ENCODE measurements at places on chromosomes 12 and 14.

DNA sequence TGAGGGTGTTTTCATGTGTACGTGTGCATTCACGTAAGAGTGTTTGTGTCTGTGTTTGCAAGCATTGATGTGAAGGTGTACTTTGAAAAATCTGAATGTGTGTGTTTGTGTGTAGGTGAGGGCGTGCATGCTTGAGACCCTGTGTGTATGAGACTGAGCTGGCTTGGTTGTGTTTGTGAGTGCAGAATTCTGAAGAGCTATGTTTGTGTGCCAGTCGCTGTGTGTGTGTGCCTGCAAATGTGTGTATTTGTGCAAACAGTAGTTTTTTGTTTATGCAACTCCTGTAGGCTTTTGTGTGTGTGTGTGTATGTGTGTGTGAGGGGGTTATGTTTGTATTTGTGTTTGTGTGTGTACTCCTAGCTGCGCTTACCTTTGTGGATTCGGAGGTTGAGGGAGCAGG is 1.7 kb upstream of the LHX5 start:
- no peak for DNase-seq

DNA sequence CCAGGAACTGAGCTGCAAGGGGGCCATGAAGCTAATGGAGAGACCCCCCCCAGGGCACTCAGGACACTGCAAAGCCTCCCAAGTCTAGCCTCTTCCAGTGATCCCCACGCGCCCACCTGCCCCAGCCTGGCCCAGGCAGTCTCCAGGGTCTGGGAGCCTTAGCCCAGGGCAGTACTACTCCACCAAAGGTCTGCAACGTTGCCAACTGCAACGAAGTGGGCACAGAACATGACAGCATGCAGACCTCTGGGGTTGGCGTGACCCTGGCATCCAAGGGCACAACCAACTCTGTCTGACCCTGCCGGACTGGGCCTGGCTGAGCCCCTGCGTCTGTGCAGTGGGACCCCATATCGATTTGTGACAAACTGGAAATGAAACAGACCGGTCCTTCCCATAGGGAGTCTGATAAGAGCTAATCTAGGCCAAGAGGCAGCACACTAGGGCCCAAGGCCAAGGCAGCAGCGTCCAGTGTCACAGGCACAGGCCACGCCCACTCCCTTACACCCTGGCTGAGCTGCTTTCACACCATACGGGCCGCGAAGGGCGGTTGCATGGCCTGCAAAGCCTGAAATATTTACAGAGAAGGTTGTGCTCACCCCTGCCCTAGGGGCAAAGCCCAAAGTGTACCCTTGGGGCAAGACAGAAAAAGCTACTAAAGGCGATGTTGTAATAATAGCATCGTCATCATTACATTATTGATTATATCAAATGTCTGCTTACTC is 76.7 kb downstream of the NCOR2 start:
- no peak for DNase-seq

- DNase-seq = no peak
Observed at GRCh38 chr14:61475316-61475715, 153.9 kb downstream of the PRKCH start.

DNA sequence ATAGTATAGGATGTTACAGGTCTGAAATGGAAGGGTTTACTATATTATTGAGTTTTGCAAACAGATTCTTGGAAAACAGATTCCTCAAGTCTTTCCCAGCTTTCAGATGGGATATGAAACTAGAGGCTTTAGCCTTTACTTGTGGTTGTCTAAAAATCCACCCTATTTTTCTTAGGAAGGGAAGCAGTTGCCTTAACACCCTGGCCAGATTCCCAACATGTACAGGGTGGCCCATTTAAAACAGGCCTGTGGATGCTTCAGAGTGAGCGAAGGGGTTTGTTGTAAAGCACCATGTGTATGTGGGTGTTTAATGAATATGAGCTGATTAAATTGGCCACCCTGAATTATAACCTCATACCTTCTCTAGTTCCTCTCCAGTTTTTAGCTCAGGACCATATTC is 415.9 kb downstream of the ZFP36L1 start:
- DNase-seq = no peak

DNA sequence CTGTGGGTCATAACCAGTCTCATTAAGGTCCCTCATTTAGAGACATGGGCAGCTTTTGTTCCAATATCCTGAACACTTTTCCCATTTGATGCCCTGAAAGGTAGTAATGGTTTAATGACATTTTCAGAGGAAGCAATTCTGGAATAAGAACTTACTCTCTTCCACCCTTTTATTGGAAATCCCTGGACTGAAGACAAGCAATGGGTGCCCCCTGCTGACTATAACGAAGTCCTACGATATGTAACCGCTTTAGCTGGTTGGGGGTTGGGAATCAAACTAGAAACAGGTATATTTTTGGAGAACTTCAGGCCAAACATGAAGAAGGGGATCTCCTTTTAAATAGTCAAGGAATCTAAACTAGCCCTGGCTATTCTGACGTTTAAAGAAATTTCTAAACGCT is 20.5 kb downstream of the SARNP start:
- no peak for DNase-seq

DNA sequence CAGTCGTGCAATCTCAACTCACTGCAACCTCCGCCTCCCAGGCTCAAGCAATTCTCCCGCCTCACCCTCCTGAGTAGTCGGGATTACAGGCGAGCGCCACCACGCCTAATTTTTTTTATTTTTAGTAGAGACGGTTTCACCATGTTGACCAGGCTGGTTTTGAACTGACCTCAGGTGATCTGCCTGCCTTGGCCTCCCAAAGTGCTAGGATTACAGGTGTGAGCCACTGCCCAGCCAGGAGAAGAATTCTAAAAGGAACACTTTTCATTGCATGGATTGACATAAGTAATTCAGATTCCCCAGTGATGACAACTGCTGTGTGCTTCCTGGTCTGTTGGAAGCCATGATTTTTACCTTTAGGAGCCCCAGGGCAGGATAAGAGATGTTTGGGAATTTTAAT is 22.1 kb downstream of the DMAC2L start:
- DNase-seq = no peak

- no peak for DNase-seq
Observed at GRCh38 chr12:126160912-126161311, 1095.7 kb downstream of the AACS start.

- no peak for DNase-seq
Observed at GRCh38 chr12:51890133-51890464, 2.2 kb downstream of the ANKRD33 start.

GRCh38 chr14:85531587-85532373 is 1.8 kb downstream of the FLRT2 start:
- no peak for DNase-seq

DNA sequence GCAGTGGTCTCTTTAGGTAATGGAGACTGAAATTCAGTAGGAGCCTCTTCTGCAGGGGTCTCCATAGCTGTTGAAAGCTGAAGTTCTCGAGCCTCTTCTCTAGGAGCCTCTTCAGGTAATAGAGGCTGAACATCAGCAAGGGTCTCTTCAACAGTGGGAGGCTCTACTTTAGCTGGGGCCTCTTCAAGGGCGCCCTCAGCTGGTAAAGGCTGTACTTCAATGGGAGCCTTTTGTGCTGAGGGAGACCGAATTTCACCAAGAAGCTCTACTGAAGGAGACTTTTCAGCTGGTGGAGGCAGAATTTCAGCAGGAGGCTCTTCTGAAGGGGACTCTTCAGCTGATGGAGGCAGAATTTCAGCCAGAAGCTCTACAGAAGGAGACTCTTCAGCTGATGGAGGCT is 1.5 kb downstream of the FSCB start:
- DNase-seq = no peak

DNA sequence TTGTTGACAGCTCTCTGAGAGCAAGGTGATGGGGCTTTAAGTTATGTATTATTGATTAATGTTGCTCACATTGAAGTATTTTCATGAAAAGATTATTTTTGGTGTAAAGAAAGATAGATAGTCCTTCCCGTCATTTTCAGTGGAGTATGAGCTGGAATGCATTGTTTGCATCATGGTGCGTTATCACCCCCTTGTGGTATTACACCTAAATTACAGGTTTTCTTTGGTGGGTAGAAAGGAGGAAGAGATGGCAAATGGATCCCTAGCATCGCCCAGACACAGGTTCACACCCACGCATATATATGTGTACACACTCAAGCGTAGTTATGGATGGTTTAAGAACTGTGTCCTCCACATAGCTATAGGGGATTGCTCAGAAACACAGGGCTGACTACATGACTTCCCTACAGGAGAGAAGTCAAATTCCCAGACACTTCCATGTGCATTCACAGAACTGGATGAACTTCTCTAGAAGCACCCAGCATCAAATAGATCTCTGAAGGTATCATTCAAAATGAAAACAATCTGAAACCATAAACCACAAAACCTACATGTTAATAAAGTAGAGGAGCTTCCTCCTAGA is 14.4 kb upstream of the SERPINA10 start:
- DNase-seq = no peak

DNA sequence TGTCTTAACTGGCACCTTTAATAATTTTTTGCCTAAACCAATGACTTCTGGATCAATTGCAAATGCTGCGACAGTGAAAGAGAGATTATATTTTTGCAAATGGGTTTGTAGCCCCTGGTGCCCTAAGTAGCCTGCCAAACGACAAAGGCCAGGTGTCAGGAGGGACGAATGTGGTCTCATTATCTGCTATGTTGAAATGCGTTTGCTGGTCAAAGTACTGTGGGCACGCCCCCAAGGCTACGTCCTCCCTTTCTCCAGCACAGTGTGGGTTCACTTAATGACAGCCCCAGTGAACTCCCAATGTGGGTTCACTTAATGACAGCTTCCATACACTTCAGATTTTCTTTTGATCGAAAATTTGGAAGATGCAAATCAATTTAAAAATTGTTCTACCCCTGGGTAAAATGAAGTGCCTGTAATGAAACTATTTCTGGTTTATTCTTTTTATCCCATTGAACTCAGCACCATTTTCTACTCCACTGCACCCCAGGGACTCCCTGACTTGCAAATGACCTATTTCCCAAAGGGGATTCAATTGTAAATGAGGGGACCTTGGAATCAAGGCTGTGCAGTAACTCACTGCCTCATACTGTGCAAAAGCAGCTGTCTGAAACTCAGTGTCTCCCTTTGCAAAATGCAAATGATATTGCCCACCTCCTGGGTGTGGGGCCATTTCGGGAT is 1.4 kb downstream of the SERPINA11 start:
- no peak for DNase-seq

DNA sequence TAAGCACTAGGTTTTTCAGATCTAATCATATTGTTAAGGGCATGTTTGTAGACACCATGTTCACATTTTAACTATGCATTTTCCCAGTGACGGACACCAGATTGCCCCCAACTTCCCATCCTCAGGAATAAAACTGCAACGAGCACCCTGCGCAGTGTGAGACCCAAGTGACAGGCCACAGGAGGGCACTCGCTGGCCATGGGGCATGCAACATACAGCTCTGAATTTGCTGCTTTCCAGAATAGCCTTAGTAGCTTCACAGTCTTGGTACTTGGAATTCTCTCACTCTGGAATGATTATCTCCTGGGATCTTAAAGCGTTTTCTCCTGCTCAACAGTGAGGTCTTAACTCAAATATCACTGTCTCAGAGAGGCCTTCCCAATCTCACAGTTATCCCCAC is 972 bp upstream of the DDX47 start:
- no peak for DNase-seq

- DNase-seq = no peak
Observed at GRCh38 chr14:70812124-70812818, 3.0 kb upstream of the MAP3K9 start.

- no peak for DNase-seq
Observed at GRCh38 chr12:54017027-54017788, 8.4 kb downstream of the HOXC8 start.

DNA sequence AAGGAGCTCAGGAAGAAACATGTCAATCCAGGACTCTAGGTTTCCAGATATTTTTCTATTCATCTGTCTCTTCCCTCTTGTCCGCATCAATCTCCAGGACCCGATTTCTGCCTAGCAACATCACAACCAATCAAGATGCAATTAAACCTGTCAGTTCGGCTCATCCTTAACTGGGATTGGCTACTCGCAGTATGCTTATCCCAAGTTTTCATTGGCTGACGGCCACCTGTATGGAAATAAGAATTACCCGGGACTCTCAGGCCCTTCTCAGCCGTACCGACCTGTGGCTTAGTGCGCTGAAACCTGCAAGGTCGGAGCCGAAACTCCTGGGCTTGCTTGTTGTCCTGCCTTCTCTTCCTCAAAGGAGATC is 20.4 kb upstream of the ATP5MC2 start:
- no peak for DNase-seq

DNA sequence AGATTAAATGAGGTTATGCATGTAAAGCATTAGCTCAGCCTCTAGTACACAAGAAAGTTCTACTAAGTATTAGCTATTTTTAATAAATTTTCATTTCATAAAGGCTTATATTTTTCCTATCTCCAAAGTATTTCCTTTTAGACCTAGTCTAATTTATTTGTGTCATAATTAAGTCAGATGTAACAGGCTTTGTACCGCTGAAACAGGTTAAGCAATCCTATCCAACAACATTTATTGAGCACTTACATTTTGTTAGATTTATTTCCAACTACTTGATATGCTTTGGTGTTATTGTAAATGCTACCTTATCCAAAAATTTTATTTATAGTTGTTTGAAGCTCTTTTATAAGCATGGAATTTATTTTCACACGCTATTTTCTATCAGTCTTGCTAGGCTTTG is 1.8 kb upstream of the PARP2 start:
- no peak for DNase-seq

GRCh38 chr12:66623455-66623854 is 55.4 kb downstream of the GRIP1 start:
- no peak for DNase-seq

DNA sequence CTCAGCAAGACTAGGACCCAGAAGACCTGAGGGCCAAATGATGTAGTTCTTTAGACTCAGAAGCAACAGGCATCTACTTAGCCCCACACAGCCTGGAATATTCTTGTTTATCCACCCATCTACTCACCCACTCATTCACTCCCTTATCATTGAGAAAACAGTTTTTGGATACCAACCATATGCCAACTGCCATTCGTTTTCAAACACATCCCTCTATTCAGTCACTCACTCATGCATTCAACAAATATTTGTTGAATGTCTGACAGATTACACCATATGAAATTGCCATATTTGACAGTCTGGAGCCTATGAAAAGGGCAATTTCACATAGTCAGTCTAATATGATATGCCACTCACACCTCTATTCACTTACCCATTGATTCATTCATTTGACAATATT is 103.2 kb downstream of the NT5DC3 start:
- DNase-seq = no peak

DNA sequence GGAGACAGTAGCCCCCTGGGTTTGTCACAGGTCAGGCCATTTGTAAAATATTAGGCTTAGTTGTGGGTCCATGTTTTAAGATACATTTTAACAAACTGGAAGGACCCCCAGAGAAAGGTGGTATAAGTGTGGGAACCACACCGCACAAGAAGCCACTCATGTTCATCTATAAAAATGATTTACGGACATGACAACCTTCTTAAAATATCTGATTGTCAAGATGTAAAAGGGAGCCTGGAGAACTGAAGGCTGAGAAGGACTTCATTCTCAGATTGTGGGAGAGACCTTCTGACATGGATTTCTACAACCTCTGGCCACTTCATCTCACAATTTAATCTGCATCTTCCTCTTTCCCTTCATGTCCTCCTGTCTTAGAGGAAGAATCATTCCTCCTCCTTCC is 102.4 kb downstream of the VCPKMT start:
- no peak for DNase-seq
